ENCODE measurements at places on chromosomes 2 and 18.

- no peak for DNase-seq
Observed at GRCh38 chr2:59787095-59787494, 766.4 kb downstream of the BCL11A start.

DNA sequence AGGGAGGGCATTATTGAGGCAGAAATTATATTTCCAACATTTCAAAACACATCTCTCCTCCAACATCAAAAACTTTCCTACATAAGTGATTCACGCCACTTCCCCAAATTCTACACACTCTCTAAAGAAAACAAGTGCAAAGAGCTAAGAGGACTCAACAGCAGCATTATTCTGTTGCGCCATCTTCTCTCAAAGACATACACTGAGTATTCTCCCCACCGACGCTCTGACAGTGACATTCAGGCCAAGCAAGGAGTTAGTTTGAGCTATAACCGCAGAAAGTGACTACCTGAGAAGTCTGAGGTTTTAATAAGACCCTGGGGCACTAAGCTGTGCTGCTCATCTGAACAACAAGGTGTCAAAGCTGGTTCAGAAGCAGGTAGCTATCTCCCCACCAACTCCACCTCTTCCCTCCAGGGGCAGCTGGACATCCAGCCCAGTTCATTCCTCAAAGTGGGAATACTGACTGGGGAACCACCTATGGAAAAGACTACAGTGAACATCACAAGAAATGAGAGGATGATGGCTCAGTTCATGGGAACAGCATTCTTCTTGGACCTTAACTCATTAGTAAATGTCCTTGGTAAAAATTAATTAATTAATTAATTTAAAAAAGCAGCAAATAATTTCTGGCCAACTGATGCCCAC lies 309.5 kb upstream of the CCDC68 start:
- DNase-seq: no peak

GRCh38 chr2:95573866-95574265 lies 17.9 kb upstream of the TRIM43 start:
- no peak for DNase-seq

GRCh38 chr2:177260379-177260778 lies 4.1 kb downstream of the NFE2L2 start:
- peak; percentile 37 for DNase-seq

GRCh38 chr2:236343400-236344161 lies 79.4 kb upstream of the ASB18 start:
- peak; percentile 75 for DNase-seq

GRCh38 chr2:230472621-230473018 lies 56.6 kb downstream of the SP100 start:
- no peak for DNase-seq

- peak; percentile 33 for DNase-seq
Observed at GRCh38 chr2:70887550-70888246, 48.0 kb upstream of the ATP6V1B1 start.

DNA sequence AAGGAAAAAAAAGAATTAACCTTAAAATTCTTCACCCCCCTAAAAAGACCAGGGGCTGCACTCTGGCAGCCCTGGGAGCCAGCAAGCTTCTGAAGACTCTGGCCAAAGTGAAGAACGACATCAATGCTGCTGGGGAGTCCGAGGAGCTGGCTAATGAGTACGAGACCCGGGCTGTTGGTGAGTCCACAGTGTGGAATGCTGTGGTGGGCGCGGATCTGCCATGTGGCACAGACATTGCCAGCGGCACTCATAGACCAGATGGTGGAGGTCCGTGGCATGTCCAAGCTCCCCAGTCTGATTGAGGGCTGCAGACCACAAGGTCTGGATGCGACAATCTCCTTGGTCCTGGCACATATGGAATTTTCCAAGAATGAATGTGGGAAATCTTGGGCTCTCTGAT lies 47.4 kb downstream of the TRPM8 start:
- DNase-seq: no peak

- DNase-seq: no peak
Observed at GRCh38 chr2:121019071-121019470, 265.9 kb downstream of the TFCP2L1 start.

GRCh38 chr2:160432633-160433032 lies 61.0 kb downstream of the RBMS1 start:
- no peak for DNase-seq

DNA sequence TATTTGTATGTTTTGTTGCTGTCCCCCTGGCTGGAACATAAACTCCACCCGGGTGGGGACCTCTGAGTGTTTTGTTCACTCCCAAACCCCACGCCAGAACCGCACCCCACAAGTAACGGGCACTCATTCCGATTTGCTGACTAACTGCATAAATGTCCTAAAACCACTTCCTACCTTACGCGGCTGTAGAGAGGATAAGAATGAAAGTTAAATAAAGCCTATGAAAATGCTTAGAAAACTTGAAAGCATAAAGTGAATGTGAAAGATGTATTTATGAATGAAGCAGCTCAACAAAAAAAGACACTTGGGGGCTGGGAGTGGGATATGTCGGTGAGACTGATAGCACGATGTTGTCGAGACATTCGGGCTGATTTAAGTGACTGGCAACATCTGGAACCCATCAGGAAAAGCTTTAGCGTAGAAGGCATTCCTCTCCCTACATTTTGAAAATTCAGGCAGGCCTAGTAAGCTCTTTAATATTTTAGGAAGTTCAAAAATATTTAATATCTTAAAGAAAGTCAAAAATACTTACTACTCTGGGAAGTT lies 206.7 kb downstream of the SH3RF3 start:
- DNase-seq: peak; percentile 62

GRCh38 chr2:3405876-3406275 lies 26.4 kb downstream of the TRAPPC12 start:
- peak; percentile 25 for DNase-seq

DNA sequence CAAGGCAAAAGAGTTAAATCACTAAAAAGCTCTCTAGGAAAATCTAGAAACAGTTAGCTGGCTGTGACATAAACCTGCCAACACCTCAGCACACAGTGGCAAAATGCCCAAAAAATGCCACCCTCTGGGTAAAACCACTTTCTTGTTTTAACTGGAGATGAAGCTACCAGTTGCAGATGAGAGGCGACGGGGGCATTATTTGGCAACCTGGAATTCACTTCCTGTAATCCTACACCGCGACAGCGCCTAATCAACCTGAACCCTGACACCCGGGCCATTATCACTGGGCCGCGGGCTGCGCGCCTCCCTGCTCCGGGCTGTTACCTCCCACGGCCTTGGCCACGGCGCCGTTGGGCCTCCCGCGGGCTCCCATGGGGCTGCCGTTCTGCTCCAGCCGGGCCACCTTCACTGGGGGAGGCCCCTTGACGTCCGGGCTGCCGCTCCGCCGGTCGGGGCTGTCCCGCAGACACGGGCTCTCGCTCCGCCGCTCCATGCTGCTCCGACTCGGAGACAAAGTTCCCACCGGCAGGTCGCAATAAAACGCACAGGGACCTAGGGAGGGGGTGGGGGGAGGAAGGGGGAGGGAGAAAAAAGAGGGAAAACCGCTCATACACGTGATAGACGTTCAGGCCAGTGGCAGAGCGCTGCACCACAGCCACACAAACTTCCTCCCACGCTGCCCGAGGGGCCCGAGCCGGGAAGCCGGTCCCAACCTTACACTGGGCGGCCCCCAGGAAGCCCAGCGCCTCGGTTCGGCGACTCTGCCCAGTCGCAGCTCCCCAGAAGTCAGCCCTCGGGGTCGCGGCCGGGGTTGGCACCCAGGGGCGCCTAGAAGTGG lies 2.0 kb downstream of the SATB2 start:
- DNase-seq: no peak

- DNase-seq: no peak
Observed at GRCh38 chr2:138113871-138114525, 149.7 kb downstream of the HNMT start.

- DNase-seq: no peak
Observed at GRCh38 chr2:159882130-159882745, 84.2 kb upstream of the CD302 start.

- DNase-seq: no peak
Observed at GRCh38 chr2:23069923-23070322, 315.1 kb upstream of the KLHL29 start.

- peak; percentile 50 for DNase-seq
Observed at GRCh38 chr2:58762176-58762781, 521.2 kb upstream of the FANCL start.

DNA sequence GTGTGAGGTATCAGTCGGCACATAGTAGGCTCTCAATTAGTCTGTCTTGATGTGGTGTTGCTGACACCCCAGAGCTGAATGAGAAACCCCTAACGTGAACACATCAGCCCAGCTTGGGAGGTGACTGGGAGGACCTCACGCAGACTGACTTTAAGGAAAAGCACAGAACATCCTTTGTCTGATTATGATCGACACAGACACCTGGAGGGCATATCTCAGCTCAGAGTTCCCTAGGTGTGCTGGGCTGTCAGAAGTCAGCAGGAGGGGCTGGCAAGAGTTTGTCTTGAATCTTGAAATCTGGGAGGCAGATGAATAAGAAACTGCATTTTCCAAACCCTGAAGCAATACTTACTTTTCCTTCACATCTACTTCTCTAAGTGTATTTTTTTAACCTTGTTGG lies 16.8 kb upstream of the MYCN start:
- no peak for DNase-seq

All from muscle of leg (tissue), 16 donors.